ENCODE measurements at places on chromosomes 7 and 10. TPM values are rescaled to one million over a fixed set of nuclear protein-coding genes. Genes with fewer than 3 reads are reported as not detected.

Gene ASB4
- not detected for total RNA-seq

Gene TMEM184A
- 20.7 TPM for total RNA-seq

Gene BAMBI
- total RNA-seq, result 5.8 TPM

DNA sequence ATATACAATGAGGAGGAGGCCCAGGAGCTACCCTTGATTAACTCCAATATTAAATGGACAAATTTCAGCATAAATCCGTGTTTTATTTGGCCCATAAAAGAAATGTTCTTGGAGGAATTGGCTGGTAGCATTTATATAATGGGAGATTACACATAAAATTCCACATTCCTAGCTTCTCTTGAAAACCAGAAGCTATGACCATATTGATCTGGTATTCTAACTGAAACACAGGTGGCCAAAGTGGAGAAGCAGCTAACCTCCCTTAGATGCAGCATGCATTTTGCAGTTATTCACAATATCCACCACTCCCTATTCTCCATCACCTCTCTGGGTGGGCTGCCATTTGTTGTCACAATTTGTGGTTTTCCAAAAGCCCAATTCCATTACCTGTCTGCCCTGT, 148.8 kb upstream of the CACNA2D1 start:
- DNase-seq, result no peak

GRCh38 chr10:62131724-62132123, 136.9 kb downstream of the RTKN2 start:
- DNase-seq, result no peak

- DNase-seq, result peak; percentile 34
These were observed 106.5 kb downstream of the ARHGAP12 start for GRCh38 chr10:31822150-31822549.

DNA sequence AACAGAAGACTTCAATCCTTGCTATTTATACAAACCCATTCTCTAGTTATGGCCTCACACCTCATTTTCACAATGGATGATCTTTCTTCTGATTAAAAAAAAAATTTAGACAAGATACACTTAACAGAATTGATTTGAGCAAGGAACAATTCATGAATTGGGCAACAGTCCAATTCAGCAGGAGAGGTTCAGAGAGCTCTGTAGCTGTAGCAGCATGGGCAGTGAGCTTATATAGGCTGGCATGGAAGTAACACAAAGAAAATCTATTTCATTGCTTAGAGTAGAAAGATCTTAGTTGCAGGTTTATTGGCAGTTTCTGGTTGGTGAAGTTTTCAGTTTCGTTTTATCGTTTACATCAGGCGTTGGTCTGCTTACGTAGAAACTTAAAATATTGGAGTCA, 23.0 kb upstream of the LRGUK start:
- no peak for DNase-seq

DNA sequence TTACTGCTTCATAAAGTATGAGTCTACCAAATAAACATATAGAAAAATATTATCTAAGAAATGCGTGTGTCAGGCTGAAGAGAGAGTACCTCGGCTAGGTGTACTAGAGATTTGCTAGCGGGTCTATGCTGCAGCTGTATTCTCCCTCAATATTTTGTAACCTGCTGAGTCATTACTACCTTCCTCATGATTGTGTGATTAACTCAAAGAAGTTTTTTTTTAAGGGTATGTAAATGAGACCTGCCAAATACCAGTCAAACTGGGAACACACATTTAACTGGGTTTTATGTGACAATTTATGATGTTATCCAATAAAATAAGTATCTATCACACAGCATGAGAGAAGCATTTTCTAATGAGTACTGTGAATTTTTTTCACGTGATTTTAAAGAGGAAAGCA, 180.4 kb downstream of the RNF133 start:
- no peak for DNase-seq

DNA sequence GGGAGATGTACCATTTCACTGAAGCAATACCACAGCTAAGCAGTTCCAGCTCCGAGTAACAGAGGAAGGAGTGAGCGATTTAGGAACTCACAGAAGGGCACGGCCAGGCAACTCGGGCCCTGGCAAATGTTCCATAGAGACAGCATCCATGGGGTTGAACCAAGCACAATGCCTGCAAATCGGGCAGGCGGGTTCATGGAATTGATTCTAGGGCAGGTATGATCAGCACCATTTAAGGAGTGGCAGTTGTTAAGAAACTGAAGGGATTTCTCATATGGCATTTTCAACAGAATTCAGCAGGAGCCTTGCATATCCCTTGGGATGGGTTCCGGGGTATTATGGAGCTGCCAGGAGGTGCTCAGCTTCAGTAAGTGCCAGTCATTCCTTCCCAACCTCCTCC, 66.4 kb downstream of the IKZF1 start:
- DNase-seq, result no peak

DNA sequence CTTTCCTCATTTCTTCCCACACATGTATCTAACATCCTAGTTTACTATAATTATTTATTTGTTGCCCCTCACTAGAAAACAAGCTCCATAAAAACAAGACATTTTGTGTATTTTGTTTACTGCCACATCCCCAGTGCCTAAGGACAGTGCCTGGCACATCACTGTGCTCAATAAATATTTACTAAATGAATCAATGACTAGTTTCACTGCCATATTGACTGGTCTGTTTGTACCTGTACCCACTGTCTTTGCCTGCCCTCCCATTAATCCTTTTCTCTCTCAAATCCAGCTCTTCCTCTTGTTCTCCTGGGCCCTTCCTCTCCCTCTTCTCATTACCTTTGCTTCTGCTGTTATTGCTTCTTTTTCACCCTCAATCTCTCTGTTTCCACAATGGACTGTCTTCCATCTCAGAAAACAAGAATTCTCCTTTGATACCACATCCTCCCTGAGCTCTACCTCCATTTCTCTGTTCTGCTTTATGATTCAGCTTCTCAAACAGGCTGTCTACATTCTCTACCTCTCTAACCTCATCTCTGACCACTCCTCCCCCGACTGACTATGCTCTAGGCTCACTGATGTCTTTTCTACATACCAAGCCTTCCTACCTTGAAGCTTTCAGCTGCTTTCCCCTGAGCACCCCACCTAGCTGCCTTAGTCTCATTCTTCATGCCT, 8.3 kb upstream of the FAM133B start:
- no peak for DNase-seq

- DNase-seq, result no peak
These were observed 23.6 kb downstream of the ABI1 start for GRCh38 chr10:26837139-26837538.

DNA sequence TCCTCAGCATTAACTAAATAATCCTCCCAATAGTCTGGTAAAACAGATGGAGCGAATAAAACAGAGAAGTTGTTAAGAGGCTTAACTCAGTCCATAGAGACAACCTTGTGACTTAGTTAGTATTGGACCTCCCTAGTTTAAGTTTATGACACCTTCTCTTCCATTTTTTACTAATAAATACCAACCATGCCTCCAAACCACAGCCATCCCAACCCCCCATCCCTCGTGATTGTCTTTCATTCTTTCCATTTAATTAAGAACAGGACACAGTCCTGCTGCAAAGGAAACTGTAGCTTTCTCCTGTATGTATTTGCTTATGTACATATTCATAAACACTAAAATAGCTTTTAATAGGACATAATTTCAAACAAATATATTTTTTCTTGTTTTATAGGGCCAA, 238.2 kb downstream of the SEMA3D start:
- DNase-seq, result no peak

DNA sequence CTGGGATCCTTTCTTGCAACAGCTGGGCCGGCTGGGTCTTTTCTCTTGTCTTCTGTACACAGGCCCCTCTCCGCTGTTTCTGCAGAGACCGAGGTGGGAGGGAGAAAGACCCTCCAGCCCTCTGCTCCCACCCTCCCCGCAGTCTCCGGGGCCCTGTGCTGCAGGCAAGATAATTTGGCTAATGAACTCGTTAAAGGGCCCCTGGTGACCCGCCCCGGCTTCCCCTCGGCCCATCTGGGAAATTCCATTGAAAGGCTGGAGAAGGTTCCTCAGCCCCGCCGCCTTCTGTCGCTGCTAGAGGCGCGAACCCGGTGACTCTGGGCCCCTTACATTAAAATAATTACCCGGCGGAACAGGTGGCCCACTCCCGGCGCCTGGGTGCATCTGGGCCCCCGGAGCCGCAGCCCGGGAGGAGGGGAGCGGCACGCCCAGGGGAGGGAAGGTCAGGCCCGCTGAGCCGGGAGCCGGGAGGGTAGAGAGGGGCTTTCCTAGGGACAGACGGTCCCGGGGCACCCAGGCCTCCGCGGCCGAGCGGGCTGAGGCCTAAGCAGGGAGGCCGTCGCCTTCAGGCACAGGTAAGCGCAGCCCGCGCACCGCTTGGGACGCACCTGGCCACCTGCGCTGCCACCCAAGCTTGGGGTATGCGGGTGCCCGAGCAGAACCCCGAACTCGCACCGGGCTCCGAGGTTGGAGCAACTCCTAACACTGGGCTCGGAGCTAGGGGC, 7.3 kb upstream of the MNX1 start:
- DNase-seq, result peak; percentile 81

- no peak for DNase-seq
These were observed 162.5 kb downstream of the SNX10 start for GRCh38 chr7:26454180-26454579.

GRCh38 chr7:22179442-22179879, 177.5 kb downstream of the RAPGEF5 start:
- no peak for DNase-seq

GRCh38 chr10:13371897-13372470, 23.9 kb upstream of the SEPHS1 start:
- peak; percentile 70 for DNase-seq

- no peak for DNase-seq
These were observed 2.7 kb upstream of the CHUK start for GRCh38 chr10:100232101-100232500.

DNA sequence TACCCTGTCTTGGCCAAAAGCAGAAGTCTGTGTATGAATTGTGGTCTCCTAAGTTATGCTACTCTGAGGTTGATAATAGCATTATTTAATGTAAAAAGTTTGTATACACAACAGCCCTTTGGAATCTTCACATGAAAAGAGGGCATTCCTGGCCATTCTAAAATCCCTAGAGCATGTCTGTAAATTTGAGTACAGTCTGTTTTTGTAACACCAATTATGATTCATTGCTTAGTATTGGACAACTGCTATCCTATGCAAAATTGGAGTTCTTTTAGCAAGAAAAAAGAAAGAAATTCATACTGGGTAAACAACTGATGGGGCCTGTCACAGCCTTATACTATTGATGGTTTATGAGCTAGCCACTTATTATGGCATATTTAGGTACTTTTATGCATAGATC, 10.2 kb downstream of the CUTC start:
- DNase-seq, result no peak

DNA sequence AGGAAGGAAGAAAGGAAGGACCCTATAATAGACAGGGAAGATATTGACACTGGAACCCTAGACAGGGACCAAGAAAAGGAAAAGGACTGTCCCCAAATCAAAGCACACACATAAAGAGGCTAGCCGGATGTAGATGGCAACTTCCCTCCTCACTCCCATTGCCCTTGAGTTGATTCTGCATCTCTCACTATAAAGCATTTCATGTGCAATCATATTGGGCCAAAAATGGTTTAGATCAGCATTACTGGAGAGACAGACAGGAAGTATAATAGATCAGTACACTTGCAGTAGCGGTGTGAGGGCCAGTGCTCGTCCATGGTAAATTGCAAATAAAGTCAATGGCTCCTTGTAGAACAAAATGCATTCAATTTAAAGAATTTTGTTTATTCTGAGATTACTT, 8.4 kb downstream of the IFIT3 start:
- DNase-seq, result no peak

Data from glutamatergic neuron (in vitro differentiated cells).